Sciatic nerve (tissue), 2 donors: ENCODE measurements at places on chromosomes 7 and 10. TPM values are rescaled to one million over a fixed set of nuclear protein-coding genes. Genes with fewer than 3 reads are reported as not detected.

Gene OPN1SW
- total RNA-seq = not detected

Gene SPDYE11
- not detected for total RNA-seq

Gene OR13A1
- not detected for total RNA-seq

Gene CXCL12
- total RNA-seq = 394 TPM

GRCh38 chr10:66931340-66931948 is 5.6 kb downstream of the LRRTM3 start:
- DNase-seq = no peak

Gene METTL27
- total RNA-seq = 6.2 TPM

DNA sequence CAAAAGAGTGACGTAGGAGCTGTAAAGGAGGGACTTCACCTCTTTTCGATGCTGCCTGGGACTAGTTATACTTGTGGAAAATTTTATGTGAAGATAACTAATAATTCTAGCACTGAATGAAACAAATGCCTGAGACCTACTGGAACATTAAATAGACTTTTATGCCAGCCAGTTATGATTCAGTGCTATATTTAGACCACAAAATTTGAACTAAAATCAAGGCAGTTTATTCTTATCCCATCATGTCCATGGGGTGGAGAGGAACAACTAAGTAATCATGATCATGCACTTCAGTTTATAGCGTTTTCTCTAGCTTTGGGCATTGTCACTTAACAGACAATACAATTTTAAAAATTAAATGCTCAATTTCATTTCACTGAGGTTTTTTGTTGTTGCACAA is 76.7 kb downstream of the ZEB1 start:
- DNase-seq = no peak

Gene SGCE
- total RNA-seq = 132 TPM

GRCh38 chr7:80524693-80525092 is 12.8 kb upstream of the GNAT3 start:
- no peak for DNase-seq

Gene PGAM1
- total RNA-seq = 117 TPM

- no peak for DNase-seq
Measured at GRCh38 chr7:148296994-148297644, 293.4 kb upstream of the C7orf33 start.

DNA sequence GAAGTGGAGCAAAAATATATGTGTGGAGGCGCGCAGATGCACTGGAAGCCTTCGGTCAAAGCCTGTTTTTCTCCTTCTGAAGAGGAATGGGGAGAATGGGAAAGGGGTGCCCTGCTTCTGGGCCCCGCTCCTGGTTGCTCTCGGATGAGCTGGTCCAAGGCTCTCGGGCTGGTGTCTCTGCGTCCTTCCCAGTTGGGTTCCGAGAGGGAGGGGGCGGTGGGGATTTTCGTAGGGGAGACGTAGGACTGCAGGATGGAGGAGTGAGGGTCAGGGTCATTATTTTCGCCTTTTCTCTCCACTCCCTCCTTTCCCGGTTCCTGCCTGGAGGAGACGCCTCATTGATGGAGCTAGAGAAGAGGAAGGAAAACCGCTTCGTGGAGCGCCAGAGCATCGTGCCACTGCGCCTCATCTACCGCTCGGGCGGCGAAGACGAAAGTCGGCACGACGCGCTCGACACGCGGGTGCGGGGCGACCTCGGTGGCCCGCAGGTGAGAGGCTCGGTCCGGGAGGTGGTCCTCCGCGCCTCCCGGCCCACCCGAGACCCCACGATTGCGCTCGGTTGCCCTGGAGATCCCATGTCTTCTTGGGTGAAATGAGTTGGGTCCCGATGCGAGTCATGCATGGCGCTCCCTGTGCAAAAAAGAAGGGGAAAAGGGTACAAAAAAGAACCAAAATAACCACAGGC is 790 bp downstream of the ADAM22 start:
- DNase-seq = no peak

- no peak for DNase-seq
Measured at GRCh38 chr10:4824791-4825310, 1.2 kb upstream of the AKR1E2 start.

GRCh38 chr10:78684947-78685346 is 383.8 kb upstream of the ZMIZ1 start:
- no peak for DNase-seq

Gene SNCG
- 132 TPM for total RNA-seq
